ENCODE measurements at places on chromosomes 2 and 18.

GRCh38 chr18:49608366-49609255 is 46.8 kb downstream of the LIPG start:
- DNase-seq = no peak

DNA sequence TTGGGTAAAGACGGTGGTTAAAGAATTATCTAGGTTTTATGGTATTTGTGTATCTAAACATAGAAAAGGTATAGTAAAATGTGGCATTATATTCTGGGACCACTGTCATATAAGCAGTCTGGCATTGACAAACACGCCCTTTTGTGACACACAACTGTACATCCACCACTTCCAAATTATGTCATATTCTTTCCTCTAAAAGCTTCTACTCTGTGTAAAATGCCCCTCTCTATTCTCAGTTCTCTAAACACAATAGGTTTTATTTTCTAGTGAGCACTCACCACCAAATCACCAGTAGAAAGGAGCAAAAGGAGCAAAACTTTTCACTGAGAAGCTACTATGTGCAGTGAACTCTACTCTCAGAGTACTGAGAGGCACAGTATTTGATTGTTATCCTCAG is 88.1 kb upstream of the PIEZO2 start:
- no peak for DNase-seq

DNA sequence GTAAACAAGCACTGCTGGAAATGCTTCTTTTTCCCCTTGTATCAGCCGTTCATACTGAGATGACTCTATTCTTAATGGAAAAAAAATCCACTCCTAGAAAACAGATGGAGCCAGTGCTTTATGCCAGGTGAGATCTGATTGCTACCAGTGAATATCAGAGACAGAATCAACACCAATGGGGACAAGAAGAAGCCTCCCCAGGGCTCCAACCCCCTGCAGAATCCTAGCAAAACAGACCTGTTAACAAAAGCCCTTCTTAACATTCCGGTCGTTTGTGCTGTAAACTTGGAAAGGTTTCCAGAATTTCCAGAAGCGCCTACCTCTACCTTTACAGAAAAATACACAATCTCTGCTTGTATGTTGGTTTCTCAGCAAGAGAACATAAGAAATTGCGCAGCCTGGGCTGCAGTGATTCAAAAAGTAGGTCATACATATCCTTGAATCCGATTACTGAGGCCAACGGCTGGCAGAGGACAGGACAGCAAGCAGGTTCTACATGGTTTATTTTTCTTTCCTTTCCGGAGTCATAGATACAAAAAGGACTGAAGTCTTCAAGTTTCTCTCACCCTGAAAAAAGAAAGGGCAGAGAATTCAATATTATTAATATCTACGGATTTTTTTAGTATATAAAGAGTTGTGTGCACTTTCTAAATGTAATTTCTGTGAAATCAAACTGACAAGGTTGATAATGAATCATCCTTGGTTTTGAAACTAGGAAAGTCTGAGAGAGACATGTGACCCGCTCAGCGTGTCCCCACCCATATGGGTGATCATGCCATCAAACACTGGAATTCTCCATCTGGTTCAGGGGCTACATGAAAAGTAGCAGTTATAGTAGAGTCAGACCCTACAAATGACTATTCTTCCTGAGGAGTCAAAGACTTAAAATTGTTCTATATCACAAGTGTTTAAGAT is 266.7 kb upstream of the MGAT5 start:
- DNase-seq = no peak

DNA sequence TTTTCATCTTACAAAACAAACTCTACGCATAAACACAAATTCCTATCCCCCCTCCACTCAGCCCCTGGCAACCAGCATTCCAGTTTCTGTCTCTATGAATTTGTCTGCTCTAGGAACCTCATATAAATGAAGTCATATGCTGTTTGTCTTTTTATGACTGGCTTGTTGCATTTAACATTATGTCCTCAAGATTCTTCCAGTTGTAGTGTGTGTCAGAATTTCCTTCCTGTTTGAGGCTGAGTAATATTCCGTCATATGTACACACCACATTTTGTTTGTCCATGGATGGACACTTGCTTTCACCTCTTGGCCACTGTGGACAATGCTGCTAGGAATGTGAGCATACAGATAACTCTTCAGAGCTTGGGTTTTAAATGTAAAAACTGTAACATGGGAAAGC is 272.1 kb downstream of the GBX2 start:
- DNase-seq = no peak

DNA sequence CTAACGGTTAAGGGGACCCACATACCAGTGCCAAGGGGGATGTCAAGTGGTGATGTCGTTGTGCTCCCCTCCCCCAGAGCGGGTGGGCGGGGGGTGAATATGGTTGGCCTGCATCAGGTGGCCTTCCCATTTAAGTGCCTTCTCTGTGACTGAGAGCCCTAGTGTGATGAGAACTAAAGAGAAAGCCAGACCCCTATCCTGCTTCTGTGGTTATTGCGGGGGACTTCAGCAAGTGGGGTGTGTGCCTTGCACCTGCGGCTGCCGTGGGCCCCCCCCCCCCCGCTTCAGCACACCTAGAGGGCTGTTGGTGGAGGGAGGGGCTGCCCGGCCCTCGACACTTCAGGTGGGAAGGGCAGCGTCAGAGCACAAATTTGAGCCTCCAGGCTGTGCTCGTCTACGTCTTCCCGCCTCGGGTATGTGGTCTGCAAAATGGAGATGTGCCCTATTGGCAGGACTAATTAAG is 6.1 kb downstream of the CTDSP1 start:
- DNase-seq = no peak

DNA sequence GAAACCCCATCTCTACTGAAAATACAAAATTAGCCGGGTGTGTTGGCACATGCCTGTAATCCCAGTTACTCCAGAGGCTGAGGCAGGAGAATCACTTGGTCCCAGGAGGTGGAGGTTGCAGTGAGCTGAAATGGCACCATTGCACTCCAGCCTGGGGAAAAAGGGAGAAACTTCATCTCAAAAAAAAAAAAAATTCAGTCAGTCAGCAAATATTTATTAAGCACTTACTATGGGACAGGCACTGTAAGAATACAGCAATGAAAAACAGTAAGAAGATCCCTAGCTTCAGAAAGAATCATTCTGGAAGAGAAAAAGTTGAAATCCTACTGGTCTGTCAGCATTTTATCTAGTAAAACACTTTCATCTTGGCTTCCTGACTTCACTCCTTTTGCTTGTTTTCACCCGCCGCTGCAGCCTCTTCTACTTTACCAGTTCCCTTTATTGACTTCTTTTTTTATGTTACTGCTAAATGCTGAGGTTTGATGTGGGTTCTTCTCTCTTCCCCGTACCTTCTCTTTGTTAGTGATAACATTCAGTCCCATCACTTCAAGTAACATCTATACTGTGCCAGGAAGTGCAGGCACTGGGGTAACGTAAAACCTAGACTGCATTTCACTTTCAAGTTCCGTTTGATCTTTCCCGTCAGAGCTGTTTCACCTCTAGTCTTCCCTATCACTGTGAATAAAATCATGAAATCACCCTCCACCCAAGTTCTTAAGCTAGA is 10.8 kb upstream of the TAF4B start:
- DNase-seq = no peak

Data from AG04449 (cell line).